Renal cortex interstitium (tissue), 15 donors: ENCODE measurements at places on chromosomes 3 and 15.

- DNase-seq: no peak
Measured at GRCh38 chr3:44555723-44556122, 730 bp downstream of the ZKSCAN7 start.

DNA sequence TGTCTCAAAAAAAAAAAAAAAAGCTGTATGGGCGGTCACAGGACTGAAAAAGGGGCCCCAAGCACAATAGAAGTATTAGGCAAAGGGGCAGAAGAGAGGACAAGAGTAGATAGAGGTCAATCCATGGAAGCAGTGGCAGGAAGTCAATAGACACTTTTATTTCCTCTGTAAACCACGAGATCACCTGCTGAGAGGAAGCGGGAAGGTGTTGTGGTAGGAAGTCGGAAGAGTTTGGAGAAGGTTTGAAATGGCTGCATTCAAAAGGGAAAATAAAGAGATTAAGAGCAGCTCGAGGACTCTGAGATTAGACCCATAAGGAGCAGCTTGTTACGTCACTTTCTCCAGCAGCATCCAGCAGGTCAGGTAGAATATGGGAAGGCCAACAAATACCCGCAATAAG is 14.2 kb upstream of the ZNF148 start:
- no peak for DNase-seq

GRCh38 chr3:68915973-68916372 is 16.4 kb downstream of the TAFA4 start:
- no peak for DNase-seq

GRCh38 chr3:177146646-177147045 is 50.6 kb downstream of the TBL1XR1 start:
- no peak for DNase-seq

DNA sequence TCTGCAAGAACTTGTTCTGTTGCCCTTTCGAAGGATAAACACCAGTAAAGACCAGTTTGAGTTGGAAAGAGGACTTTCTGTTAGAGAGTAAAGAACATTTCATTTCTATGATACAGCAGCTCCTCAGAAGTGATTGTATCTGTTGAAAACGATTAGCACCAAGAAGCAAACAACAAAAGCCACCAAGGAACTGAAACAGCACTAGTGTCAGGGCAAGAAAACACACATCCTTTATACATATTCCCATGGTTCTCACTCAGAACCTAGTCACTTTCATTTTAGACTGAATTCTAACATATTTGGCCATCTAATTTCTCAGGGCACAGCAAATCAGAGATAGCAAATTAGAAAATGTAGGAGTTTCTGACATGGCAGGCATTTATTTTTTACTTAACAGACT is 116.1 kb downstream of the ATP1B3 start:
- DNase-seq: no peak

DNA sequence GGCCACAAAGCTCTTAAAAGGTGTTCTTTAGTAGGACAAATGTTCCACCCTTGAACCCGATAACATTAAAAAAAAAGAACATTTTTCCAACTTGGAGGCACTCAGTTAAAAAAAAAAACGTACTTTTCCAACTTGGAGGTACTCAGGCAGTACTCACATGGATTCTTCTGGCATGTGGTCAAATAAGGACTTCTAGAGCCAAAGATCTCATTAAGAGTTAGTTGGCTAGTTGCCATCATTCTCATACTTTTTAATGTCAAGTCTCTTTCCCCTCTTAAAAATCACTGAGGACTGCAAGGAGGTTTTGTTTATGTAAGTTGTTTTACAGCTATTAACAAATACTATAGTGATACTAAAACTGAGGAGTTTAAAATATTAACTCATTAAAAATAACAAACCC is 101.0 kb downstream of the CADPS start:
- DNase-seq: no peak

- DNase-seq: no peak
Measured at GRCh38 chr3:11076711-11077110, 77.6 kb upstream of the HRH1 start.

DNA sequence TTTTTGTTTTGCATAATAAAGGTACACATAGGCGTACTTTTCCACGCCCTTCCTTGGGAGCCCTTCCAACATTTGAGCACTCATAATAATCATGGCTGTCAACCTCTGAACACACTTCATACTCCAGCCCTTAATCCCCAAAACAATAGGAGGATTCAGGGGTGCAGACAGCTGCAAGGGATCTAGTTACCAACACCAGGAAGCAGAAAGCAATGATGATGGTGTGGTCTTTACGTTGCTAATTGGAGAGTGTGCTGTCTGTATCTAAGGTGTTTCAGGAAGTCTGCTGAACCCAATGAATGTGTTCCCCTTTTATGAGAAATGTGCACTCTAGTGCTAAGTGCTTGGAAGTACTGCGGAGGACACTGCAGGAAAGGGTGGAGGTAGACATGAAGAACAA is 60.3 kb upstream of the PDZRN3 start:
- DNase-seq: no peak

DNA sequence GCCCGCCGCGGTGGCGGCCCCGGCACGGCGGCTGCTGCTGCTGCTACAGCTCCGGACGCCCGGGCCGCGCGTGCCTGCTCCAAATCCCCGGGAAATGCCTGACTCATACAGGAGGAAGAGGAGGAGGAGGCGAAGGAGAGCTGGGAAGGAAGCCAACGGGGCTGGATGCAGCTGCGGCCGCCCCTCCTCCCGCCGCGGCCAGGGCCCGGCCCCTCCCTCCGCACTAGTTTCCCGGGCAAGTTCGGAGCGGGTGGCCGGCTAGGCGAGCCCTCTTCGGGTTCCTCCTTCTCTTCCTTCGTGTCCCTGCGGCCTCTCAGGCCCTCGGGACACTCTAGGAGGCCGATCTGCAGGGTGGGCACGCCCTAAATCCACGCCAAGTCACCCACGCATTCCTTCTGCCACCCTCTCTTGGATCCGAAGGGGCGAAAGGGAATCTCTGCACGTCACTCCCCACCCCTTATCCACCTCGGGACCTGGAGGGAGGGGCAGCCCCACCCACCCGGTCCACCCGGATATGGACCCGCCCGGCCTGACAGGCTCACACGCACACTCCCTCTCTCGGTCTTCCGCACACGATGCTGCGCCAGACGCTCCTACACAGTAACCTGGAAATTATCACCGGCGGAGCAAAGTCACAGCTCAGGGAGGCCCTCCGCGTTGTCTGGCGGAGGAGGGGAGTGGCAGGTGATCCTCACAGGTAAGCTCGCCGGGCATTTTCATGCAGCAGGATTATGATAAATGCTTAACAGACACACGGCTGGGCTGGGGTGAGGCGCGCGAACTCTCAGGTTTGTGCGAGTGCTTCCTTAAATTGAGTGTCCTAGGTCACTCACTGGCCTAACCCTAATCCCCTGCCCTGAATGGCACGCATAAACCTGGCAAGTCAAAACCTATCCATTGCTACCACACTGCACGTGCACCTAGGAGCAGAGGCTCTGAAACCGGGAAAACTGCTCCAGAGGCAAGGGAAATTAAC is at the start of the genes OSBPL10 and ZNF860:
Gene OSBPL10, minus strand, starts transcription at position 57 of the 976 bp plus-strand sequence. CDS start 83 bp downstream, outside the sequence.
Gene ZNF860, plus strand, starts transcription at position 545 of the 976 bp plus-strand sequence. CDS start 7,330 bp downstream, outside the sequence.
- peak; percentile 67 for DNase-seq

GRCh38 chr3:38835939-38836338 is 19.9 kb upstream of the SCN10A start:
- DNase-seq: no peak

- DNase-seq: no peak
Measured at GRCh38 chr3:32309654-32310242, 71.3 kb downstream of the CMTM8 start.

GRCh38 chr15:79769069-79769481 is 127.7 kb downstream of the MTHFS start:
- no peak for DNase-seq

DNA sequence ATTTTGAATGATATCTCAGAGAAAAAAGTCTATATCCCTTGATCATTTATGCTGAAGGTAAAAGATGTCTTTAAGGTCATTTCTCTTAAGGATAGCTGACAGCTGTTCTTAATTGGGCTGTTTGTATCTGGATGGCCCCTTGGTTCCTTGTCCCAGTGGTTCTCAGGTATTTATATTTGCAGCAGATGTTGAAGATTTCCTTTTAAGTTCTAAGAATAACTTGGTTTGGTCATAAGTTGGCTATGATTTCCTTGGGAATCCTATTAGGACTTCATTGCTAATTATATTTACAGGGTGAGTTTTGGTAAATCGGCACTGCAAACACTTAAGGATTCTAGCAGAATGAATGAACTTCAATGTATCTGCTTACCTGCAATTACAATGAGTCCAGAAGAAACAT is 460.4 kb upstream of the SGO1 start:
- no peak for DNase-seq

DNA sequence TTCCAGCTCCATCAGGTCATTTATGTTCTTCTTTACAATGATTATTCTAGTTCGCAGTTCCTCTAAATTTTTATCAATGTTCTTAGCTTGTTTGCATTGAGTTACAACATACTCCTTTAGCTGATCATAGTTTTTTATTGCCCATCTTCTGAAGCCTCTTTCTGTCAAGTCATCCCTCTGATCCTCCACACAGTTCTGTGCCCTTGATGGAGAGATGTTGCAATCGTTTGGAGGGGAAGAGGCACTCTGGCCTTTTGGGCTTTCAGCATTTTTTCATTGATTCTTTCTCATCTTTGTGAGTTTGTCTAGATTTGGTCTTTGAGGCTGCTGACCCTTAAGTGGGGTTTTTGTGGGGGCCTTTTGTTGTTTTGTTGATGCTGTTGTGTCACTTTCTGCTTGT is 234.6 kb upstream of the CBLB start:
- no peak for DNase-seq

- no peak for DNase-seq
Measured at GRCh38 chr15:38065721-38066345, 131.4 kb downstream of the TMCO5A start.

GRCh38 chr3:58101499-58102389 is 93.5 kb downstream of the FLNB start:
- no peak for DNase-seq

DNA sequence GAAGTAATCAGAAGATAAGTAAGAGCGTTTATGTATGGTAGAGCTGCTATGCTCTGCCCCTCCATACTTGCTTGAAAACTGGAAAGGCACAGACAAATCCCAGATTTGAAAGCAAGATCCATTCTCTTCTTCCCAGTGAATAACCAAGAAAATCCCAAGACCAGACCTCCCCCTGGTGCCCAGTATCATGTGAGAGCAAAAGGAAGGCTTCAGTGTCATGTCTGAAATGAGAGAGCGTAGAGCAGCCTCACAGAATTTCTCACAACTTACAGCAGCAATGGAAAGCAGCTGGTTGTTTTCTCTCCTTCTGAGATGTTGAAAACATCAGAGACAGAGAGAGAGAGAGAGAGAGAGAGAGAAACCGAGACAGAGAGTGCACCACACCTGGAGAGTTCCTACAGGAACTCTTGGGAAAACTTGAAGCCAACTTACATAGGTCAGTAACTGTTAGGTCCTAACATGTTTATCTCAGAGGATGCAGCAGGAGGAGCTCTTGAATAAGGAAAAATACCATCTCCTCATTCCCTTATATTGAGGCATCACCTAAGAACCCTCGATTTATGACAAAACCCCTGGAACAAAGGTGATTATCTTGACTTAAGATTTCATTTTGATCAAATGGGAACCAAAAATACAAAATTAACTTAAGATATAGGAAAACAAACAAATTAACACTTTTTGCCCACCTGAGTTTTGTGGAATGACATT is 273.3 kb downstream of the NSUN3 start:
- DNase-seq: peak; percentile 35

GRCh38 chr15:44328135-44328534 is 39.6 kb downstream of the GOLM2 start:
- no peak for DNase-seq

DNA sequence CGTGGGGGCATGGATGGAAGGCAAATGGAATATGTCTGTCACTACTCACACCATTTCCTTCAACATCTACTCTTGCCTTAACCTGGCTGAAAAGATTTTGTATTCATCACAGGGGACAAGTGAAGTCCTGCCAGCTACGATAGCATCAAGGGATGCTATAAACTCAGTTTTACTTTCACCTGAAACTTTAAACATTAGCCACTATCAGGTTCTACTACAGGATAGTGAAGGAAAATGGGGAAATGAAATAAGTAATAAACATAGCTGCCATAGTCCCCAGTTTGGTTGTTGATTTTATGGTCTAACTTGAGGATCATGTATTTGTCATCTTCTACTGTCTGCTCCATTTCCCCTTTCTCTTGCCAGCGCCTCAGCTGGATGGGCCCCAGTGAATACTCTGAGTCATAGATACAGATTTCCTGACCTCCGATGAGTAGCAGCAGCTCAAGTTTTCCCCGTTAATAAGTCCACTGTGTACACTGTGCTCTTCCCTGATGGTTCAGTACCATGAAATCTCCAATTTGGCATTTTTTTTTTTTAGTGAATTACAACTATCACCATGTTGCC is 338.2 kb upstream of the SLCO3A1 start:
- no peak for DNase-seq

- no peak for DNase-seq
Measured at GRCh38 chr3:188506446-188506845, 352.5 kb downstream of the LPP start.

GRCh38 chr3:51031666-51032065 is 353.4 kb upstream of the MANF start:
- no peak for DNase-seq

GRCh38 chr15:86555939-86556338 is 476.3 kb downstream of the AGBL1 start:
- DNase-seq: no peak

DNA sequence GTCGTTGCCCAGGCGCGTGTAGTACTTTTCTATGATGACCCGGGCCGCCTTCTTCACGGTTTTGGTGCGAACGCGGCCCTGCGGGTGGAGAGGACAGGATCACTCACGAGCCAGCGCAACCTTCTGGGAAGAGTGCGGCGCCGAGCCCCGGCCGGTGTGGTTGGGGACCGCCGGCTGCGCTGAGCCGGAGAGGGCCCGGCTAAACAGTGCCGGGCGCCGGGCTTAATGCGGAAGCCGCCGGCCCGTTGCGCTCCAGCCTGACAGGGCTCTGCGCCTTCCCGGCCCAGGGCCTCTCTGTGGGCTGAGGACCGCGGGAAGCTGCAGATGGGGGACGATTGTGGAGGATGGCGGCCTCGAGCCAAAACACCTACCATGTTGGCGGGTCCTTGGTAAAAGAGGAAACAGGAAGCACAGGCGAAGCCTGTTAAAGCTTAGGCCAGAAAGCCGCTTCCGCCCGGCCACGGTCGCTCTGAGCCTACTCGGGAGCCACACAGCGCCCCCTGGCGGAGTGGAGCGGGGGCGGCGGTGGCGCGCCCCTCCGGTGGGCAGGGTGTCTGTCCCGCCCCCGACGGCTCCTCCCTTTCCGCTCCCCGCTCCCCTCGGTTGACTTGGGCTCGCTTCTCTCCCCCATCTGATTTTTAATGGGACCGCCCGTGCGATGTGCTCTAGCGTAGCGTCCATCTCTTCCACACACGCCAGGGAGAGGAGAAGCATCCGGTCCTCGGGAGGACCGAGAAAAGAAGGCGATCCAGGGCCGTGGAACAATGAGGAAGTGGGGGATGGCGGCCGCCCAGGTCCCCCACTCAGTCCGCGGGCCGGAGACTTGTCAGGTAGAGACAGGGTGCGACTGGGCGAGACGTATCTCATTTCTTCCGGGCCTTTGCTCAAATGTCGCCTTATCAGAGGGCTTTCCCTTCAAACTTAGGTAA is at the start of gene RPS17:
Gene RPS17, minus strand, starts transcription at position 403 of the 929 bp plus-strand sequence. Its CDS starts 29 bp downstream, at position 374.
- peak; percentile 92 for DNase-seq

- DNase-seq: no peak
Measured at GRCh38 chr15:70278644-70279043, 180.9 kb upstream of the TLE3 start.
